Mesenteric fat pad (tissue), 1 donor: ENCODE measurements at places on chromosomes 12 and 14.

GRCh38 chr12:122785503-122785902 is 11.1 kb downstream of the CCDC62 start:
- DNase-seq = no peak

- no peak for DNase-seq
These were observed 6.5 kb downstream of the C12orf43 start for GRCh38 chr12:121009741-121010140.

GRCh38 chr14:26694521-26694920 is 96.7 kb upstream of the NOVA1 start:
- DNase-seq = no peak

- no peak for DNase-seq
These were observed 15.0 kb upstream of the TBX5 start for GRCh38 chr12:114420944-114421335.

- no peak for DNase-seq
These were observed 264.2 kb downstream of the RGS6 start for GRCh38 chr14:72196237-72197015.

- DNase-seq = no peak
These were observed 94.6 kb upstream of the MUCL1 start for GRCh38 chr12:54759751-54760150.

- DNase-seq = no peak
These were observed 58.8 kb downstream of the ATP2B1 start for GRCh38 chr12:89649820-89650219.

- DNase-seq = peak; percentile 60
These were observed 284.5 kb upstream of the RTL1 start for GRCh38 chr14:101187816-101188570.

GRCh38 chr12:72219937-72220336 is 52.2 kb upstream of the TRHDE start:
- no peak for DNase-seq

GRCh38 chr12:12505544-12506495 is 56.8 kb downstream of the DUSP16 start:
- DNase-seq = no peak

GRCh38 chr12:49367381-49368239 is at the start of gene SPATS2:
SPATS2 (plus strand) TSS chr12:49367462; CDS start chr12:49461013, 93,551 bp downstream.
- DNase-seq = no peak

DNA sequence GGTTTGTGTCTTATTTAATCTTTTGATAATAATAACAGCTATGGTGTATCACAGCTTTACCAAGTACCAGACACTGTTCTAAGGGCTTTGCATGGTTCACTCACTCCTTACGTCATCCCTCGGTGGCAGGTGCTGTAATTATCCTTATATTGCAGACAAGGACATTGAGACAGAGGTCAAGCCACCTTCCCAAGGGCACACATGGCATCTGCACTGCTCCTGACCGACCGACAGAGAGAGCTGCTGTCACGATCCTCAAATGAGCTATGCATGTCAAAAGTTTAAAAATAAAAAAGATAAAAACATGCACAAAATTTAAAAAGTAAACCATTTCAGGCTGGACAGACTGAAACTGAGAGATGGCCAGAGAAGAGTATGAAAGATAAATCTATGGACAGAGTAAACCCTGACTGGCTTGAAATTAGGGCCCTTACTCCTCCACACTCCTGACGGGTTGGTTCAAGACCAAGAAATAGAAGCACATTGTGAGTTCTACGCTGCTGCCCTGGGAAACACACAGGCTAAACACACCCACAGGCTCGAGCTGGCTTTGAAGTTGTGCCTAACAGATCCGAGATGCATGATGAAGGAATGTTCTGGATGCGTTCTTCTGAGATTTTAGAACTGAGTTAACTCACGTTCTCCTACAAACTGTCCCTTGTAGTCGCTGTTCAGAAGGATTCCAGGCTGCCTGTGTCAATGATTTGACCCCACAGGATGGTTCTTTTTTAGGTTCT is 268.7 kb downstream of the ZFP36L1 start:
- DNase-seq = no peak

- DNase-seq = no peak
These were observed 444.0 kb upstream of the FLRT2 start for GRCh38 chr14:85085981-85086380.

- DNase-seq = no peak
These were observed 58.9 kb upstream of the SRSF5 start for GRCh38 chr14:69708049-69708448.

DNA sequence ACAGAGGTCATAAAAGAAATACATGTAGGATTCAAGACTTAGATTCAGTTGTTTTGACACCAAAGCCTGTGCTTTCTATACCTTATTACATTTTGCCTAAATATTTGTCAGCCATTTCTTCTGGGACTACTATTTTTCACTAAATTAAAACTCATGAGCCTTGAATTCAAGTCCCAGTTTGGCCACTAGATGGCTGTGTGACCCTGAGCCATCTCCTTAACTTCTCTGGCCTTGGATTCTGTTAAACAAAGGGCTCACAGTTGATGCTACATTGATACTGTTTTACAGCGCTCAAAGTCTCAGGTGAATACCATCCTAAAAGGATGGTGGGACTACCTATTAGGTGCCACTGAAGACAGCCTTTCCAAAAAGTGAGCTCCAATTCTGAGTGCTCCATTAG is 39.6 kb upstream of the CCDC198 start:
- DNase-seq = no peak

GRCh38 chr14:75711105-75711795 is 50.2 kb downstream of the TTLL5 start:
- DNase-seq = no peak

- peak; percentile 43 for DNase-seq
These were observed 39.6 kb downstream of the ACACB start for GRCh38 chr12:109156036-109156435.

DNA sequence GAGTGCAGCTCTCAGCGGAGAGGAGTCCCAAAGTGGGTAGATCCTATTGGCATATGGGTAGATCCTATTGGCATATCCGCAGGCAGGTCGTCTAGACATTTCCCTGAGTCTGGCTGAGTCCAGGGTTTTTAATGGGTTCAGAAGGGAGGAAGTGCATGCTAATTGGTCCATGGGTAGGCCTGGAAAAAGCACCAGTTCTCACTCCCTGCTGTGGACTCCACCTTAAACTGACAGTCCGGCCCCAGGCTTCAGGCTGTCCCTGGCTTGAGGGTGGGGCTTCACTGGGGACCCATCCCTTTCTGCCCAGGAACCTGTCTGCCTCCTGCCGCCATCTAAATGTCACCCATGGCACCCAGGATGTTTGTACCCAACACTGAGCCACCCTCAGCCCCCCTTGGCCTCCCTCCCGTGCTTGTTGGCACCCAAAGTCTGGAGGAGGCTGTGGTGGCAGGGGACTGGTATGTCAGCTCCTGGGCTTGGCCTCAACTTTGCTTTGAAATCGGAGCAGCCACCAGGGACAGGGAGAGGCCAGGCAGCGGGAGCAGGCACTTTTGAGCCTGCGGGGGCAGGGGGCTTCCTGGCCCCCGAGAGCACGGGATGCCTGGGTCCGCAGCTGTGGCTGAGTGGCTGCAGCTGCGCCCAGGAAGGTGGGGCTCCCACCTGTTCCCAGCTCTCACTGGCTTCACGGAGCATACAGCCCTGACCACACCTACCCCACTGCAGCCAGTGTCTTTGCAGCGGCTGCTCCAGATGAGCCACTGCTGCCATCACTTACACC is 29.6 kb upstream of the YAF2 start:
- no peak for DNase-seq

- DNase-seq = no peak
These were observed 338.1 kb downstream of the SOX5 start for GRCh38 chr12:23611320-23611719.
